ENCODE measurements at places on chromosomes 12 and 14. TPM values are rescaled to one million over a fixed set of nuclear protein-coding genes. Genes with fewer than 3 reads are reported as not detected.

GRCh38 chr14:38505221-38505972, 249.5 kb upstream of the CLEC14A start:
- no peak overlapping the region for H3K4me3 ChIP-seq
- H3K27me3 ChIP-seq, result no peaks in the 10 kb centered on the region
- H3K4me1 ChIP-seq, result no peaks in the 10 kb centered on the region
- DNase-seq, result no peak
- no peaks in the 10 kb centered on the region for H3K36me3 ChIP-seq

DNA sequence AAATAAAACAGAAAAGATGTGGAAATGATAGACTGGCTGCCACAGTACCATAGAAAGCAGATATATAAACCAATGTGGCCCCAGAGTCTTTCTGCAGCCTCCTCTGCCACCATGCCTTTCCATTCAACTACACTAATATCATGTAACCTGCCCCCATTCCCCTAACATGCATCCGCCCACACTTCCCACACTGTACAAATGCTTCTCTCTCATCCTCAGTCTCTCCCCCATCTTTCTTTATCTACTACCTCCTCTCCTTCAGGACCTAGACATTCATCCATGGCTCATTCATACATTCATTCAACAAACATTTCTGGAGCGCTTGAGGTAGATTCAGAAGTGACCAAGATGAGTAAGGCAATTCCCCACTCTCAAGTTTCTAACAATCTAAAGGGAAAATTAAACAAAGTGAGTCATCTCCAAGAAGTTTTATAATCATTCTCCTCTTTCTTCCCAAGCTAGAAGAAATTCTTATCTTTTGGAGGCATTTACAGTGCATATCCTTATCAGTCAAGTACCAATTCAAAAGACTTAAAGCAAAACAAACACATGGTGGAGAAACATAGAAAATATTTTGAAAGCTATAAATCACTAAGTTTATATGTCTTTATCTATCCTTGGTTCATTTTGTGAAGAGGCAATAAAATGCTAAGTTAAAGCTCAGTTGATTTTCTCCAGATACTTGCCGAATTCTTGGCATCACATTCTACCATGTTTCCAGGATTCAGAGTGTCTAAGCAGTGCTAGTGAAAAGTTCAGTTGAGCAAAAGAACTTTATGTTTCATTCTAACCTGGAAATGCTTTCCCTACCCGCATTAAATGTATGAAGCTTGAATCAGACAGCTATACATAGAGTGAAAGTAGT, 70.5 kb upstream of the FRMD6 start:
- no peaks in the 10 kb centered on the region for H3K36me3 ChIP-seq
- DNase-seq, result no peak
- no peak overlapping the region for H3K27ac ChIP-seq
- H3K4me3 ChIP-seq, result no peak overlapping the region

DNA sequence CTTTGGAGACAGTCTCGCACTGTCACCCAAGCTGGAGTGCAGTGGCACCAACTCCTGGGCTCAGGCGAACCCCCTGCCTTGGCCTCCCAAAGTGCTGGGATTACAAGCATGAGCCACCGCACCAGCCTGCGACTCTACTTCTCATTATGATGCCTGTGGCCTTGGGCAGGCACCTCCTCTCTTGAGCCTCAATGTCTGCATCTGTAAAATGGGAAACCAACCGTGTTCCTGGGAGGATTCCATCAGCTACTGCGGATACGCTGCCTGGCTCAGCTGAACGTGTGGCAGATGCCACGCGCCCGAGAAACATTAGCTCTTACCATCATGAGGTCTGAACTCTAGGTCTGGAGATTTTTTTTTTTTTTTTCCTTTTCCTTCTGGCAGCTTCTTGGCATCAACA, 5.8 kb downstream of the TESC start:
- no peak overlapping the region for H3K27ac ChIP-seq
- DNase-seq, result no peak

DNA sequence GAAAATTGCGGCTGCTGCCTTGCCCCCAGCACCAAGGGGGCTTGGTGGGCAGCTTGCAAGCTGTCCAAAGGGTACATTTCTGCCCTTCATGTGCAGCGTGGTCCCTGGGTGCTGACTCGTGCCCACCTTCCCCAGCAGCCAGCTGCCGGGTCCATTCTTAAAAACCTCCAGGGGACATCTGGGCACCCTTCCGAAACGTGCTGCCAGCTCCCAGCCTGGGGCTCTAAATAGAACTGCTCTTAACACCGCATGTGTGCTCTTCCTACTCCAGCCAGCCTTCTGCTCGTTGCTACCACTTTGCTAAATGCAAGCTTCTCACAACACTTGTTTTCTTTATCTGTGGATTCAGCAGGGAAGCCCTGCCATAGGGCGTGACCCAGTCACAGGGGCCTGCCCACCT, 66.0 kb downstream of the RIMBP2 start:
- H3K27me3 ChIP-seq, result no peaks in the 10 kb centered on the region
- no peak for DNase-seq
- H3K27ac ChIP-seq, result no peak overlapping the region
- H3K4me3 ChIP-seq, result no peak overlapping the region
- no peaks in the 10 kb centered on the region for H3K36me3 ChIP-seq

DNA sequence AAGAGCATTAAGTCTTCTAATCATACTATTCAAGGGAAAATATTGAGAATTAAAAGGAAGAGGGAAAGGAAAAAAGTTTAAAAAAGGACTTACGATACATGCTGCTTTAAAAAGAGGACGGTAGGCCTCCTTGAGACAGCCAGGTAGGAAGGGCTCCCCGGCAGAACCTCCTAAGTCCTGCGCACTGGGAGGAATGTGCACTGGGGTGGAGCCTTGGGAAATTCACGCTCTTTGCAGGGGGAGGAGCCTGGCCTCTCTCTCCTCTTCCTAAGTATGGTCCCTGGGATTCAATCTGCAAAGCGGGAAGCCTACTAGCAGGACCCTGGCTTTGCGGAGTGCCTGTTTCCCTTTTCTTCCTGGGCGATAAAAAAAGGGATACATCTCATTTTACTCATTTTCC, 553.0 kb downstream of the RPS29 start:
- H3K27me3 ChIP-seq, result no peaks in the 10 kb centered on the region
- no peaks in the 10 kb centered on the region for H3K4me1 ChIP-seq
- no peak overlapping the region for H3K27ac ChIP-seq

DNA sequence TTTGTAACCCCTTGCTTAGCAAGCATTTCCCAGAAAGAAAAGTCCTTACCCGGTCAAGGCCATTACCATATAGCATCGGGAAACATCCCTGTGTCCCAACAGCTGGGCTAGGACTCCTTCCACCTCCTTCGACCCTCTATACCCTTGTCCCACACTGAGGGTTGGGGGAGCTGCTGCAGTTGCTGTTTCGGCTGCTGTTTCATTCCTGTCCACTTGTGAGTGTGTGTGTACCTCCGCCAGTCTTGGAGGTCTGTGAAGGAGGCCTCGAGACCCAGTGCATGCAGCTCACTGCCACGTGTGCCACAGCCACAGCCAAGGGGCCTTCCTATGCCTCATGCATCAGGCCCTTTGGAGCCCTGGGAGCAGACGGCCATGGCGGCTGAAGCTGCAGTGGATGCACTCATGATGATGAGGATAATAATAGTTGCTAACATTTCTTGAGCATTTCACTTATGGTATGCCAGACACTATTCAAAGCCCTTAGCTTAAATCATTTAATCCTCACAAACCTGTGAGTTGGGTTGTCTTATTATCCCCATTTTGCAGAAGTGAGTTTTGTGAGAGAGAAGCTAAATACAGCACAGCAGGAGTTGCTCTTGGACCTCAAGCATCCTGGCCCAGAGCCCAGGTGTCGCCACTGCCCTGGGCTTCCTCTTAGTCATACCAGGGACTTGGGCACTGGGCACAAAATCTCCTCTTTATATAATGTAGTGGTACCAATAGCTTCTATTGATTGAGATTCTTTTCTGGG, 156.5 kb downstream of the PRKCH start:
- H3K27me3 ChIP-seq, result no peaks in the 10 kb centered on the region
- DNase-seq, result no peak
- H3K36me3 ChIP-seq, result no peaks in the 10 kb centered on the region
- no peak overlapping the region for H3K27ac ChIP-seq
- H3K4me3 ChIP-seq, result no peak overlapping the region

- no peaks in the 10 kb centered on the region for H3K27me3 ChIP-seq
- no peak overlapping the region for H3K4me3 ChIP-seq
- H3K27ac ChIP-seq, result no peak overlapping the region
- H3K36me3 ChIP-seq, result no peaks in the 10 kb centered on the region
- no peak for DNase-seq
- H3K4me1 ChIP-seq, result no peaks in the 10 kb centered on the region
Measured at GRCh38 chr14:103198131-103199105, 75.2 kb downstream of the TNFAIP2 start.

- no peaks in the 10 kb centered on the region for H3K27me3 ChIP-seq
- no peak for DNase-seq
- H3K4me3 ChIP-seq, result no peak overlapping the region
- H3K36me3 ChIP-seq, result no peaks in the 10 kb centered on the region
- H3K4me1 ChIP-seq, result no peaks in the 10 kb centered on the region
Measured at GRCh38 chr14:100868621-100869370, 34.7 kb downstream of the RTL1 start.

DNA sequence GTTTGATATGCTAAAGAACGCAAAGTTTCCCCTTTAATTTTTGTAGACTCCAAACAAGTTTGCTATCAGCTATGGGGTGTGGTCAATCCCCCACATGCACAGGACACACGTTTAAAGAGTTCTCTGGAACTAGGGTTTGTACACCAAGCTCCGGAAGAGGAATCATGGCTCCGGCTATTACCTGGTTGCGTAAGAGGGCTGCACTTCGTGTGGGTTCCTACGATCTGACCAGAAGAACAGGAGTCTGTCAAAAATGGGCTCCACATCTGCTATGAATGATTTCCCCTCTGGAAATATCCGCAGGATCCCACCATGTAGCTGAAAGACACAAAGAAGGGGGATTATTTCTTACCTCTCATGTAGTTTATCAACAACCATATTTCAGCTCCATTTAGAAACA, 22.0 kb downstream of the EGLN3 start:
- no peak overlapping the region for H3K27ac ChIP-seq
- no peaks in the 10 kb centered on the region for H3K36me3 ChIP-seq
- H3K4me1 ChIP-seq, result no peaks in the 10 kb centered on the region
- H3K4me3 ChIP-seq, result no peak overlapping the region
- H3K27me3 ChIP-seq, result no peaks in the 10 kb centered on the region

DNA sequence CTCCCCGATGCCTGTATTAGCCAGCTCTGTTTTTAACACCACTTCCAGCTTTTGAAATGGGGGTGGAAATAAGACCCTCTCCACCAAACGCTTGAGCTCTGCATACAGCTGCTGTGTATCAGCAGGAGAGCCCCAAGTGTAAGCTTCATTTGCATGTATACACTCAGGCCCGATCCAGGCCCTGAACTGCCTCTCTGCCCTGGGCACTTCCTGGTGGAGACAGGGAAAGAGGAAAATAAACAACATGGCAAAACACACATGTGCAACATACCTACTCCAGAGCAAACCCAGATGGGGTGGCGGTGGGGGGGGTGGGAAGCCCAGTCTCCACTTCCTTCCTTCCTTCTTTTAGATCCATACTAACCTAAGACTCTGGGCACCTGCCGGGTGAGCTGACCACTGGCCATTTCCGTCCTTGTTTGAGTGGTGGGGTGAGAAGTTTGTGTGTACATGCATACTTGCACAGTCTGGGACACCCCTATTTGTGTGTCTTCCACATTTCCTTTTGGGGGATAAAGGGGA, 55.3 kb downstream of the RBM19 start:
- DNase-seq, result no peak
- no peak overlapping the region for H3K27ac ChIP-seq
- no peaks in the 10 kb centered on the region for H3K27me3 ChIP-seq

DNA sequence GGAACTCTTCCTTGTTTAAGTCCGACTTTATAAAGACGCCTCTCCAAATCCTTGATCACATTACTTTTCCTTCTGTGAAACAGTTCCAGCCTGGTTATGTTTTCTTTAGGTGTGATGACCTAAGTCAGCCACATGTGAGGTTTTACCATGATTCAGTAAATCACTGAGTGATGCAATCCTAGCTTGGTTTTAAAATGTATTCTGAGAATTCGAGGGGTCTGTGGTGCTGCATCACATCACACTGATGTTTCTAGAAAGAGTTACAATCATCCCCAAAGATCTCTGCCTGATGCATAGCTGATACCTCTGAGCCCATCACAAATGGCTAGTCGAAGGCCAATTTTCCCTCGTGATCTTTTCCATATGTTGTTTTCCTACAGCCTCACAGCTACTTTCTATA, 152.7 kb downstream of the ANO2 start:
- no peaks in the 10 kb centered on the region for H3K36me3 ChIP-seq
- H3K27ac ChIP-seq, result no peak overlapping the region
- no peaks in the 10 kb centered on the region for H3K27me3 ChIP-seq
- no peaks in the 10 kb centered on the region for H3K4me1 ChIP-seq
- no peak for DNase-seq
- no peak overlapping the region for H3K4me3 ChIP-seq

- DNase-seq, result no peak
- H3K36me3 ChIP-seq, result peaks cover 2% of the 10 kb centered on the region
- H3K27ac ChIP-seq, result no peak overlapping the region
- no peaks in the 10 kb centered on the region for H3K4me1 ChIP-seq
- H3K4me3 ChIP-seq, result no peak overlapping the region
Measured at GRCh38 chr14:34452258-34452822, 9.7 kb downstream of the SPTSSA start.

DNA sequence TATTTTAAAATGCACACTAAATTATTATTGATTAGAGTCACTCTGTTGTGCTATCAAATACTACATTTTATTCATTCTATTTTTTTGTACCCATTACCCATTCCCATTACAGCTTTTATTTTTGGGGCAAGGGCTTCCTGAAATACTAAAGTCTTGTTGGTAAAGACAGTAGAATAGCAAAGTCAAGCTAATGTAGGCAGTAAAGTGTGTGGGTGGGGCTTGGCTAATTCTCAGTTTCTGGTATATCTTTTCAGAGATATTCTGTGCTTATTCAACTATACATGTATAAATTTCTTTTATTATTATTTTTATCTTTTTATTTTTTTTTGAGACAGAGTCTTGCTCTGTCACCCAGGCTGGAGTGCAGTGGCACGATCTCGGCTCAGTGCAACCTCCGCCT, 22.3 kb upstream of the PHC1 start:
- no peak for DNase-seq
- no peaks in the 10 kb centered on the region for H3K36me3 ChIP-seq
- no peak overlapping the region for H3K27ac ChIP-seq
- H3K4me3 ChIP-seq, result no peak overlapping the region

GRCh38 chr12:13784504-13784903, 196.9 kb downstream of the GRIN2B start:
- no peak overlapping the region for H3K27ac ChIP-seq
- no peaks in the 10 kb centered on the region for H3K27me3 ChIP-seq
- no peaks in the 10 kb centered on the region for H3K36me3 ChIP-seq
- no peak for DNase-seq
- H3K4me1 ChIP-seq, result no peaks in the 10 kb centered on the region

DNA sequence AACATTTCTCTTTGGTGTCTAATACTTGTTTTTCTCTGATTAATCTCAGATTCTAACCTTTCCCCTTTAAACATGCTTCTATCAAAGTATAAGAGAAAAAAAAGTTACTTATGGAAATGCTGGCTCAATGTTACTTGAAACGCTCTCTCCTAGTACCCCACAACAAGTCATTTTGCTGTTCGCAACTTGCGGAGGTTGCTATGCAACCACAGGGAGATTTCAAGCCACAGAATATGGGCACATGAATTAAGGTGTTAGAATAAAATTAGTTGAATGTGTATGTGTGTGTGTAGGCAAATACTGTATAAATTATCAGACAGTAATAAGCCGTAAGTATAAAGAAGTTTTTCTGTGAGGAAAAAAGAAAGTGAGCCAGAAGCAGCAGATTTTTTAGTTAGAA, 80.6 kb downstream of the CCDC59 start:
- no peak overlapping the region for H3K27ac ChIP-seq
- H3K4me1 ChIP-seq, result no peaks in the 10 kb centered on the region
- no peaks in the 10 kb centered on the region for H3K36me3 ChIP-seq
- H3K27me3 ChIP-seq, result no peaks in the 10 kb centered on the region

DIO3 gene
- 4.4 TPM for total RNA-seq

ABHD4 gene
- total RNA-seq, result 5.1 TPM

SIX1 gene
- 7.4 TPM for total RNA-seq

CACNA2D4 gene
- 0.15 TPM for total RNA-seq

Measured in Panc1 (cell line).